ENCODE measurements at places on chromosomes 13 and 19.

DNA sequence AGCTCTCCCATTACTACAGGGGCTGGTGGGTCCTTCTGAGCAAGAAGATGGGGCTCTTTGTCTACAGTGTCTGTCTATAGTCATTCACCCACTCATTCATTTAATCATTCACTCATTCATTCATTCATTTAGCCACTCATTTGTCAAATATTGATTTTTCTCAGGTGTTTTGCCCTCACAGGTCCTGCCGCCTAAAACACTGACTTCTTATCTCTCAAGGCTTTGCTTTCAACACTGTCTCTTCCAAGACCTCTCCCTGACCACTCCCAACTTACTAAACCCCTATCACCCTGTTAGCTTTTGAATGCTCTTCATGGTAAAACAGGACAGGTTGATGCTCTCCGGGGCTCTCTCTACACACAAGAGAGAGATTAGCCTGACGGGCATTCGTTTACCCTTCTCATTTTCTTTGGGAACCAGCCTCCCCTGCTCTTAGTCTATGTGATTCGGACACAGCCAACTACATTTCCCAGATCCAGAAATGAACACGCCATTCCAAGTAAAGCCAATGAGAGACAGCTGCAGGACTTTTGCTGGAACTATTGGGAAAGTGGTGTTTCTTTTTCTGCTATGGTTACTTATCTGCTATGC lies 22.7 kb downstream of the FAM187B start:
- DNase-seq = no peak

GRCh38 chr19:2309734-2310362 lies 1.9 kb upstream of the LINGO3 start:
- no peak for DNase-seq

DNA sequence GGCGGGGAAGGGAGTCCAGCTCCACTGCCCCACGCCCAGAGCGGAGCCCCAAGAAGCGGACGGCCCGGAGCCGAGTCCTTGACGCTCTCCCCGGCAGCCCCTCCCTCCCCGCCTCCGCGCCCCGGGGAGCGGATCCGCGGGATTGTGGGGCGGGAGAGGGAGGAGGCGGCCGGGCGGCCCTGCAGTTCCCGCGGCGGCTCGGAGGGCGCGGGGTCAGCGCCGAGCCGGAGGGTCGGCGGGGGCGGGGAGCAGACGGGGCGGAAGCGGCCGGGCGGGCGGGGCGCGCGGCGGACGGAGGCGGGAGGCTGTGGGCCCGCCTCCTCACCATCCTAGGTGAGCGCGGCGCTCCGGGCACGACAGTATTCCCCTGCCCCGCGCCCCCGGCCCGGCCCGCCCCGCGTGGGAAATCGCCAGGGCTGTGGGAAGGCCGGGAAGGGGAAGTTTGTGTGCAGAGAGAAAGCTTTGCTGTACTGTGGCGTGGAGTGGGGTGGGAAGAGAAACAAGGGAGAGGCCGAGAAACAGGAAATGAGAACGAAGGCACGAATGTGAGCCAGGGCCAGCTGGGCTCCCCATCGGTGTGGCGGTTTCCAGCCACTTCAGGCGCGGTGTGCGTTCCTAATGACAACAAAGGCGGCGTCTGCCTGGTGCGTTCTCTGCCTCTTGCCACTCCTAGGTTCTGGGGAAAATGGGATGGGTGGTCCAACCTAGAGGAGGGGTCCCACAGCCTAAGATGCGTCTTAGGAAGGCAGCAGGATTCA lies 1.3 kb upstream of the KLF12 start:
- DNase-seq = peak; percentile 79

- DNase-seq = no peak
These were observed 6.5 kb upstream of the FKRP start for GRCh38 chr19:46739290-46739771.

DNA sequence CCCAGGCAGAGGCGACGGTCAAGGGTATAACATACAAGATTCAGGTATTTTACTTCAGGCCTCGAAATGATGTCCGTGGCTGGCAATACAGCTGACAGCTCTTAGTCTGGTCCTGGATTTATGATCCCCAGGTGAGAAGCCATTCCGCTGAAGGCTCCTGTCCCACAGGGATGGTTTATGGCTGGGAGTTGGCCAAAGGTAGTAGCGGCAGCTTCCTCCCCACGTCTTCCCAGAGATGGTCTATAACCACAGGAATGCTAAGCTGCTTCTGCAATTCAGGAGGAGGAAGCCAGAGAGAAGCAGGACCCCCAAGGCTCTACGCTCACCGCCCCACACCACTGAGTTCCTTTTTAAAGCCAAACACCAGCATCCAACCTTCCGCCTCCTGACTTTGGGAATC lies 27.1 kb downstream of the OLFM2 start:
- no peak for DNase-seq

DNA sequence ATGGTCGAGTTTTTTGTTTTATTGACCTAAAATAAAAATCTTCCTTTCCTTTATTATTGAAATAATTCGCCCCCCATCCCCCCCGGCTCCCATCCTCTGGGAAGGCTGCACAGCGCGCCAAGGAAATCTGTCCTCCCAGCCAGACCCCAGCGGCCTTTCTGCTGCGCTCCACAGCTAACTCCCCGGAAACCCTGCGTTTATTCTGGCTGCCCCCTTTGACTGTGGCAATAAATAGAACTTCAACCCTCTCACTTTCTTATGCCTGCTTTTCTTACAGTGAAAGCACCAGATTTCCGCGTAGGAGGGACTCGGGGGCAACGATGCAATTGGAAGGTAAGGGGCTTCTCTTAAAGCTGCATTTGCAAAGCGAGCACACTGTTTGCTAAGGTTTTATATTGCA lies 9.7 kb upstream of the C19orf12 start:
- no peak for DNase-seq

DNA sequence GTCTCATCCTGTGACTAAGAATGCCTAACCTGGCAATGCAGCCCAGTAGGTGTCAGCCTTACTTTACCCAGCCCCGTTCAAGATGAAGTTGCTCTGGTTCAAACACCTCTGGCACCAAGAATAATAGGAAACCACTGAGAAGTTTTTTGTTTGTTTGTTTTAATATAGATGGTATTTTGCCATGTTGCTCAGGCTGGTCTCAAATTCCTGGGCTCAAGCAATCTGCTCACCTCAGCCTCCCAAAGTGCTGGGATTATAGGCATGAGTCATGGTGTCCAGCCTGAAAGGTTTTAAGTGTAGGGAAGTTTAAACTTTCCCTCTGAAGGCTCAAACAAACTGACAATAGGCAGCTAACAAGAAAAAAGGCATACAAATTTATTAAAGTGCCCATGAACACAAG lies 51.2 kb upstream of the ABCC4 start:
- DNase-seq = peak; percentile 1

DNA sequence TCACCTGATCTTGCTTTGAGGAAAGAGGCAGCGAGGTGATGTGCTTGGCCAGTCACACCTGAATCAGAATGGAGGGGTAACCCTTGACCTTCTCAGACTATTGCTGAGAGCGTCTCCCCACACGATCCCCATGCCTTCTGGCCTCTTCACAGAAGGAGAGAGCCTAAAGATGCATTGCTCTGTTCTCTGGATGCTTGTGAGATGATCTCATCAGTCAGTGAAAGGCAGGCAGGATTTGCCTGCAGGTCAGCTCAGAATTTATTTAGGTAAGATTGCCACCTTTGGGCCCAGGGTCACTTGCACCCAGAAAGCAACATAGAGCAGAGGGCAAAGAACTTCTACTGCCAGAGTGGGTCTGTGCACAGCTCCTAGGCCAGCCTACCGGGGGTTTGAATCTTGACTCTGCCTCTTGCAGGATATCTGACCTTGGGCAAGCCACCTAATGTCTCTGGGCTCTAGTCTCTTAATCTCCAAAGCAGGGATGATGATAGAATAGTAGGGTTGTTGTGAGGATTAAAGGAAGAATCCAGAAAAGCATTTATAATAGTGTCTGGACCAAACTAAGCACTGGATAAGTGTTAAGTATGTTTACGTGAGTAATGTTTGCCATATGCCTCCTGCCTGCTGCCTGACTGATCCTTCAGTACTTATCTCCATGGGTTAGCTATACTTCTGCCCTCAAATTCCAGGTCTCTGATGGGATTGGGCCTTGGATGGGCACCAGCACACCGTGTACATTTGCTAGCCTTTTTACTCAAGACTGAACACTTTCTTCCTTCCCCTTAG lies 8.4 kb upstream of the FLT1 start:
- no peak for DNase-seq

DNA sequence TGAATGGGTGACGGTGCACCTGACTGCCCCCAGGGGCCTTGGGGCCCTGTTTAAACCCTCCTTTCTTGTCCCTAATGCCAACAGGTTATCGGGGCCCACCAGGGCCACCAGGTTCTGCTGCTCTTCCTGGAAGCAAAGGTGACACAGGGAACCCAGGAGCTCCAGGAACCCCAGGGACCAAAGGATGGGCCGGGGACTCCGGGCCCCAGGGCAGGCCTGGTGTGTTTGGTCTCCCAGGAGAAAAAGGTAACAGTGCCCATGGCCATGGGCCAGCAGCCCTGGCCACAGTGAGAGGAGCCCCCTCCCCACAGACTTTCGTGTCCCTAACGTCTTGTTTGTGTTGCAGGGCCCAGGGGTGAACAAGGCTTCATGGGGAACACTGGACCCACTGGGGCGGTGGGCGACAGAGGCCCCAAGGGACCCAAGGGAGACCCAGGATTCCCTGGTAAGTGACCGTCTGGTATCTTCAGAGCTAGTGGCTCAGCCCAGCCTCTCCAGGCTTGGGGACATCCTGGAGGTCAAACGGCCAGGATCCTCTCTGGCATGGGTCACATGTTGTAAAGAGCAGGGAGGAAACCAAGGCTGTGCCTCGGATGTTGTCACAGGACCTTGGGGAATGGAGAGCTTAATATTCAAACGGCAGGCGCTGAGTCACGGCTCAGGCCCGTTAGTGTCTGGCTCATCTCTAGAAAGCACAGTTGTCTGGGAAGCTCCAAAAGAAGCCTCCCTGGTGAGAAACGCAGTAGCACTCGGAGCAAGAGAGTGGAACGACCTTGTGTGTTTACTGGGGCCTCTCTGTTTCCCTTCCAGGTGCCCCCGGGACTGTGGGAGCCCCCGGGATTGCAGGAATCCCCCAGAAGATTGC lies 58.3 kb downstream of the RAB20 start:
- DNase-seq = no peak

DNA sequence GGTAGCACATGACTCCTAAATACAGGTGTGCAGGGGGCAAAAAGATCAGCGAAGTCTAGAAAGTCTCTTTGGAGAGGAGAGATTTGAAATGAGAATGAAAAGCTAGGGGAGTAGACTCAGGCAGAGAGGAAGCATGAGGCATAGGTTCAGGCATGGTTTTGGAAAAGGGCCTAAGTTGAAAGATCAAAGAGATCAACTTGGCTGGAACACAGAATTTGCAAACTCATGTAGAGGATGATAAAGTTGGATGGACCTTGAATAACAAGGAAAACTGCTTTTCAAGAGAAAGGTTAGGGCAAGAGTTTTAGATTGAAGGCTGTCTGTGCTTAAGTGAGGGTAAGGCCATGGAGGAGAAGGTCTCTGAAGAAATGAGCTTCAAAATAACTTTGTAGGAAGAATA lies 47.4 kb upstream of the UBAC2 start:
- DNase-seq = no peak

GRCh38 chr19:4633140-4633967 lies 6.0 kb upstream of the TNFAIP8L1 start:
- DNase-seq = peak; percentile 55

DNA sequence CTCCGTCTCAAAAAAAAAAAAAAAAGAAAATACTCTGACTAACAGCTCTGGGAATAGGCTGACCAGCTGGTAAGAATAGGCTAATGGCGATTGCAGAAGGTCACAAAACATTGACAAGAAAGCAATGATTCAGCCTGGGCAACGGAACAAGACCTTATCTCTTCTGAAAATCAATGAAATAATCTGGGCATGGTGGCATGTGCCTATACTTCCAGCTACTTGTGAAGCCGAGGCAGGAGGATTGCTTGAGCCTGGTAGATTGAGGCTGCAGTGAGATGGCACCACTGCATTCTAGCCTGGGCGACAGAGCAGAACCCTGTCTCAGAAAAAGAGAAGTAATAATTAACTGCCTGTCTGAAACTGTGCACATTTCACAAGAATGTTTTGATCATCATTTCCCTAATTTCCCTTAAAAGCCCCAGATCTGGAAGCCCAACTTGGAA lies 18.8 kb upstream of the MTRF1 start:
- peak; percentile 58 for DNase-seq

DNA sequence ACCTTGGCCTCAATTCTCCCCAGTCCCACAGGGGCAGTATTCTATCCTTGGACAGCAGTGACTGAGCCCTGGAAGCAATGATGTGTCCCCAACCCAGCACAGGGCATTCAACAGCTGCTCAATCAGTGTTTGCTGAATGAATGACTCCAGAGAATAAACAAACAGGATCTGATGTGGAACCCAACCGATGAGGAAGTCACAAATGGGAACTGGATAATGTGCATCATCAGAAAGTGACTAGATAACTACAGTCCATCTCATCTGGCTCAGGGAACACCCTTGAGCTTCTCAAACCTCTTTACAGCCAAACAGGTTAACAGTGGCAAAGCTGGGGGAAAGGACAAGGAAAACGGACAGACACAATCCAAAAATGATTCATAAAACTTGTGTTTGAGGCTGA lies 8.2 kb downstream of the SLC25A30 start:
- no peak for DNase-seq

- no peak for DNase-seq
These were observed 11.4 kb downstream of the ARID3A start for GRCh38 chr19:937259-937694.

GRCh38 chr19:10685210-10685609 lies 16.0 kb upstream of the QTRT1 start:
- DNase-seq = no peak

- DNase-seq = no peak
These were observed 310.4 kb downstream of the FOXO1 start for GRCh38 chr13:40356011-40356410.

GRCh38 chr13:110400786-110401533 lies 93.9 kb downstream of the COL4A2 start:
- no peak for DNase-seq

DNA sequence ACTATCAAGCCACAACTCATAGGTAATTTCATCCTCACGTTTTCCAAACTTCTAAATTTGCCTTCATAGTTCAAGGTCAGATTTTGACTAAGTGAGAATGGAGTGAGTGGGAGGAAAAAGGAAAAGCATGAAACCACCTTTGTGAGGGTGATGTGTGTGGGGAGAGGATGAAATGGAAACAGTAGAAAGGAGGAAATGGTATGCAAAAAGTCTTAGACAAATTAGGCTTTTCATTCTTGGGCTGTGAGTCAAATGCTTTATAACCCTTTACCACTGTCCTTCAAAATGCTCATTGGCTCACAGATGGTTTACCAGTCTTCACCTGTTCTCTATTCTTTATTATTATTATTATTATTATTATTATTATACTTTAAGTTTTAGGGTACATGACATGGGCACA lies 127.2 kb downstream of the RAP2A start:
- DNase-seq = no peak

GRCh38 chr13:29771247-29771646 lies 79.2 kb downstream of the UBL3 start:
- peak; percentile 27 for DNase-seq

GRCh38 chr13:98174307-98174706 lies 2.8 kb downstream of the RNF113B start:
- no peak for DNase-seq

GRCh38 chr19:55656552-55656951 lies 1.7 kb downstream of the U2AF2 start:
- no peak for DNase-seq

GRCh38 chr13:51639171-51639570 lies 54.9 kb downstream of the WDFY2 start:
- no peak for DNase-seq
